ENCODE measurements at places on chromosomes 1 and 21. TPM values are rescaled to one million over a fixed set of nuclear protein-coding genes. Genes with fewer than 3 reads are reported as not detected.

HOOK1 gene
- 31.4 TPM for total RNA-seq

- DNase-seq, result no peak
Measured at GRCh38 chr21:32887026-32887425, 115.5 kb upstream of the PAXBP1 start.

GRCh38 chr1:160945079-160945478, 9.5 kb downstream of the ITLN2 start:
- no peak for DNase-seq

GRCh38 chr1:165960136-165960535, 132.7 kb downstream of the UCK2 start:
- DNase-seq, result no peak

DNA sequence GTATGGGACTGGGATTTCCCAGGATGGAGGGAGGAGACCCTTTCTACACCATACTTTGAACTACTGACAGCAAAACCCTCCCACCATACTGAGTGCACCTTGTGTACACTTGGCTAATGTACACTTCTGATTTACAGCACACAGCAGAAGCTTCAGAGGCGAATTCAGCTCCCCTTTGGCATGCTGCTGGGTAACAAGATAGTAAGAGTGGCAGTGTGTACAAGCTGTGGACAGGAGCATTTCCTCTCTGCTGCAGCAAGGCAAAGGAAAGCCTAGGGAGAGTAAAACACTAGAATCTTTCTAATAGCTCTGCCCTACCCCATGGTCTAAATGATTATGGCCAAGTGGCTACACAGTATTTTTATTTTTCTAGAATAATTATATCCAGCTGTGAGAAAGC, 83.9 kb upstream of the ARTN start:
- DNase-seq, result no peak

DNA sequence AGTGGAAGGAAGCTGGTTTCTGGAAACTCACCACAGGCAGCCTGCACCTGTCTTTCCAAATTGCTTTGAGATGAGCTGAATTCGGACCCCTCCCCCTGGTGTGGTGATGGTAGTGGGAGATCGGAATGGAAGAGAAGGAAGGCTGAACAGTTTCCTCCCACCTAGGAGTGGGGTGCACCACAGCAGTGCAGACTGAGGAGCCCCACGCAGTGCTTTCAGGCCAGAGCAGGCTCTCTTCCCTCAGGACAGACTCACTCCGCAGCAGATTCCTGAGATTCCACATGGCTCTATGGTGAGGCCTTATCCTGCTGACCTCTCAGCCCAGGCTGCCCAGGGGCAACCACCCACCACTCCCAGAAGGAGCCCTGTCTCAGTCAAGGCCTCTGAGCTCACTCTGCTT, 80.9 kb downstream of the ATP1A1 start:
- no peak for DNase-seq

GJC2 gene
- total RNA-seq, result 0.35 TPM

DNA sequence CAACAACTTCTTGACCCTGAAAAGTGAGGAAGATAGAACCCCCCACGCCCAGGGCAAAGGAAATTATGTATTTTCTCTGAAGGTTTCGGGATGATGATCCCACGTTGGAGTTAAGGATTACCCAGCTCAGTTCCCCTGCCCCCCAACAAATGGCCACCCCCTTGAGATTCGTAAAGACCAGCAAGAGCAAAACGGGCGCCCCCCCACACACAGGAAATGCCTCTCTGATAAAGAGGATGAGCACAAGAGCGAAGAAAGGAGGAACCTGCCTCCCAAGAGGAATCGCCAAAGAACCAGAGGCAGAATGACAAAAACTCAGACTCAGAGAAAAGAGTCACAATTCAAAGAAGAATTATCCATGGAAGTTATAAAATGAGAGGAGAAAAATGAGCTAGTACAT, 576.9 kb downstream of the MATN1 start:
- no peak for DNase-seq

DNA sequence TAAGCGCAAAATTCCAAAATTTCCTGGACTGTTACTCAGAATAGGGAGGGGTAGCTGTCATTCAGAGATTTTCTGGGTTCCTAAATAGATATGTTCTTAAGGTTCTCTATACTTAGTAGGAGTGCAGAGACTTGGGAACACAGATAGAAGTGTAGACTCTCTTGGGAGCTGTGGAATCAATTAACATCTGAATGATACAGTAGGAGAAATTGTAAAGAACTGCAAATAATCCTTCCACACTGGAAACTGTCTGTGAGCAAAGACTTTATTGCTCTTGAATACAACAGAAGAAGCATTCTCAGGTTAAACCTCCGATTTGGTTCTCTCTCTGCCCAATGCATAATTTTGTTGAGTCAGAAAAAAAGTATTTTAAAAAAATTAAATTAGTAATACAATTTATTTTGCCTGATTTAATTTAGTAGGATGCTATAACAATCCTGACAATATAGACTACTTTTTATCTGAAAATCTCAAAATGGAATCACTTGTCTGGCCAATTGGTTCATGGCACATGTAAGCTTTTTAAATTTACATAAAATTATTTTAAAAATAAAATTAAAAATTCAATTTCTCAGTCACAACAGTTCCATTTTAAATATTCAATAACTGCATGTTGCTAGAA, 1754.3 kb downstream of the PLA2G4A start:
- no peak for DNase-seq

DNA sequence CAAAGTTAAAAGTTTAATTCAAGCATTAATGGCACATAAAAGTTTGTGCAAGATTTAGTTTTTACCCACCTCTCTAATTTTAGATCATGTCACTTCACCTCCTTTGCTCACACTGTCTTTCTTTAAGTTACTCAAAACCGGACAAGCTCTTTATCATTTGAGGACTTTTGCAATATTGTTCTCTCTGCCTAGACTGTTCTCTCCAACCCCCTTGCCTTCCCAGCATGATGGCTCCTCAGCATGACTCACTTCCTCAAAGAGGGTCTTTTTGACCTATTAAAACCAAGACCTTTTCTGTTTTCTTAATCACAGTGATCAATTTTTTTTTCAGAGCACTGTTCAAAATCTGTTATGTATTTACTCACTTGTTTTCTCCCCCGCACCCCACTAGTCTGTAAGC, 61.3 kb downstream of the XKR8 start:
- no peak for DNase-seq

OR10J4 gene
- total RNA-seq, result not detected

TSNAX gene
- total RNA-seq, result 13.0 TPM

GRCh38 chr1:150613061-150613920, 16.1 kb downstream of the ENSA start:
- DNase-seq, result no peak

DNA sequence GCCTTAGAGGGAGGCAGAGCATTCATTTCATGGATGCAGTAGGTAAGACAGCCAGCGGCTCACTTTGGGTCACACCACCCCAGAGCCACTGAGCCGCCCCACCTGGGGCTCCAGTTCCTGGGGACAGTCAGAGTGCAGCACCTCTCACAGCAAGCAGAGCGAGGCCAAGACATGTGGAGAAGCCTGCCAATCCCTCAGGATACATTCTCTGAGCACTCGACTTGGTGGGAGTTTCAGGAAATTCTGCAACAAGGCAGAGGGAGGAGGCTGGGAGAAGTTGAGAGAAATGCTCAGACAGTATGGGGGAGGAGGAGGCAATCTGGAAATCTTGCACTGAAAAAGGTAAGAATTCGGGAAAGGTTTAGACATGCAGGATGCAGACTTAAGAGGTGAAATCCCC, 60.8 kb upstream of the WLS start:
- no peak for DNase-seq

VWA1 gene
- 48.8 TPM for total RNA-seq

GRCh38 chr1:234040446-234041317, 136.2 kb downstream of the SLC35F3 start:
- no peak for DNase-seq

CELA3B gene
- total RNA-seq, result 21,242 TPM

SNX27 gene
- total RNA-seq, result 16.9 TPM

- no peak for DNase-seq
Measured at GRCh38 chr21:37593015-37593414, 226.4 kb downstream of the DYRK1A start.

- no peak for DNase-seq
Measured at GRCh38 chr1:56798053-56798471, 21.1 kb downstream of the FYB2 start.

ST6GALNAC5 gene
- total RNA-seq, result 2.0 TPM

DNA sequence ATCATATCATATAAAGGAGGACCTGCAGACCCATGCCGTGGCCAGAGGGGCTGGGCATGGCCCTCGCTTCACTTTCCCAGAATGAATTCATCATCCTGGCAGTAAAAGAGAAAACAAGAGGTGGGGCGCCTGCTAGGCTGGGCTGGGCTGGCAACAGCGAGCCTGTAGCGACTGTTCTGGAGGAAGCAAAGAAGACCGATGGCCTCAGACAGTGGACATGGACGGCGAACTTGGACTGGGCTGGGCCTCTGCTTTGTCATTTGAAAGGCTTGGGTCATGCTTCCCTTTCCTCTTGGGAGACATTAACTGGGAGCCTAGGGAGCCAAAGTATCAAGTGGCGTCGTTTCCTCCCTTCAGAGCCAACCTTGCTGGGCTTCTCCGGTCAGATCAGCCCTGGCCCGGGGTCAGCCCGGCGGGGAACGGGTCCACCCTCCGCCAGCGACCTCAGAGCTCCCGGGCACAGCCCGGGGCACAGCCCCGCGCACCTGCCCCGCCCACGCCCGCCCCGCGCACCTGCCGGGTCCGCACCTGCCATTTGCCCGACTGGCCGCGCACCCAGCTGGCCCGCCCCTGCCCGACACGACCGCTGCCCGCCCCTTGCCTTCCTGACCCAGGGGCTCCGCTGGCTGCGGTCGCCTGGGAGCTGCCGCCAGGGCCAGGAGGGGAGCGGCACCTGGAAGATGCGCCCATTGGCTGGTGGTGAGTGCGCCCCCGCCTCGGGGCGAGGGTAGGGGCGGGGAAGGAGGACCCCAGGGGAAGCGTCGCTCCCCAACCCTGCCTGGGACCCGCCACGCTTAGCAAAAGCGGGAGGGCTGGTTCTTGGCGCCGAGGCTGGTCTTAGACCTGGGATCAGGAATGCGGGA, at the start of gene FAM3B:
FAM3B (plus strand) TSS at position 602 of the 863 bp plus-strand sequence; CDS start at position 681, 79 bp downstream.
- peak; percentile 79 for DNase-seq

GRCh38 chr1:167057241-167057688, 32.9 kb downstream of the GPA33 start:
- DNase-seq, result no peak

- peak; percentile 90 for DNase-seq
Measured at GRCh38 chr1:203769505-203770343, 4.7 kb downstream of the LAX1 start.

DNA sequence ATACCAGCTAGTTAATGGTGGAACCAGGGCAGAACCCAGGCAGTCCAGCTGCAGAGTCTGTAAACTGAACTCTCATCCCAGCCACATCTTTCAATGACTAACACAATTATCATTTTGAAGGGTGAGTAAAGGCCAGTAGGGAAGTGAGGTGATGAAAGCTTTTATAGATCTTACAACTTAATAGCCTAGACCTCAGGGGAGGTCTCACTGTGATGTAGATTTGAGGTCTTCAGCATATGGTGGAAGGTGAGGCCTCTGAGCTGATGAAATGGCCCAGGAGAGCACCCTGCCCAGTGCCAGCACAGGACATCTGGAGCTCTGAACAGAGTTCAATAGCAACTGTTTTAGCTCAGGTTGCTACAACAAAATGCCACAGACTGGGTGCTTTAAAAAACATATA, 44.8 kb upstream of the POU2F1 start:
- no peak for DNase-seq

GPX7 gene
- 14.6 TPM for total RNA-seq

DNA sequence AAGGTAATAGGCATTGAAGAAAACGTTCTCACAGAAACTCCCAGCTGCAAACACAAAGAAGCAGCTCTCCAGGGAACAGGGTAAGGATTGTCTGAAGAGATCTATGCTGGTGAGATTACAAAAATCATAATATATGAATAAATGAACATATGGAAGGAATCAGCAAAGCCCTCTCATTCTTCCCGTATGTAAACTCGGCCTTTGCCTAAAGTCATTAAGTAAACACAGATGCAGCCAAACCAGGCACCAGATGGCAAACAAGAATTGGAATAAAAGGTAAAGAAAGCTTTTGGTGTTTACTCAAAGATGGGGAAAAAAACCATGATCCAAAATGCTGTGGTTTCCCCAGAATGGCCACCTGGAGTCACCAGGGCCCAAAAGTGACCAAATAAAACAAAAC, 76.6 kb upstream of the HOOK1 start:
- DNase-seq, result no peak

NR0B2 gene
- 8.0 TPM for total RNA-seq

DNA sequence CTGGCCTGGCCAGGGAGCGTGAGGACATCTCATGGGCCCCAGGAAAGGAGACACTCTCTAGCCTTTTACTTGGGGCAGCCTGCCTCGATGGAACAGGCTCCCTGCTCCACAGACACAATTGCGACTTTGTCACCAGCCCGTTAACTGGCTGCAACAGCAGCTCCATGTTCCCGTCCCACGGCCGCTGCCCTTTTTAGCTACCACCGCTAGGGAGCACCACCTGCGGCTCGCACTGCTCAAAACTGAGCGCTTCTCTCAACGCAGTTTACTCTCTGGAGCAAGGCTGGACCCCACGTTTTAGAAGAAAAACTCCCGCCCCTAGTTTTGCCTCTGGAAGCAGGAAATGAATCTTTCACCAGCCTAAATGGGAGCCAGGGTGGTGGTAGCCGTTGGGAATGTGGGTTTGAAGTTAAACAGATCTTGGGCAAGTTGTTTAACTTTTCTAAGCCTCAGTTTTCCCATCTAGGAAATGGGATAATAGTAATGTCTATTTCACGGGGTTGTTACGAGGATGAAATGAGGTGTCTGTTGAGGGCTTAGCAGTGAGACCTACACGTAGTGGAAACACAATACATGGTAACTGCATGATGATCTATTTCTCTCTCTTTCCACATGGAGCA, 3.5 kb upstream of the LRRC38 start:
- no peak for DNase-seq

DNA sequence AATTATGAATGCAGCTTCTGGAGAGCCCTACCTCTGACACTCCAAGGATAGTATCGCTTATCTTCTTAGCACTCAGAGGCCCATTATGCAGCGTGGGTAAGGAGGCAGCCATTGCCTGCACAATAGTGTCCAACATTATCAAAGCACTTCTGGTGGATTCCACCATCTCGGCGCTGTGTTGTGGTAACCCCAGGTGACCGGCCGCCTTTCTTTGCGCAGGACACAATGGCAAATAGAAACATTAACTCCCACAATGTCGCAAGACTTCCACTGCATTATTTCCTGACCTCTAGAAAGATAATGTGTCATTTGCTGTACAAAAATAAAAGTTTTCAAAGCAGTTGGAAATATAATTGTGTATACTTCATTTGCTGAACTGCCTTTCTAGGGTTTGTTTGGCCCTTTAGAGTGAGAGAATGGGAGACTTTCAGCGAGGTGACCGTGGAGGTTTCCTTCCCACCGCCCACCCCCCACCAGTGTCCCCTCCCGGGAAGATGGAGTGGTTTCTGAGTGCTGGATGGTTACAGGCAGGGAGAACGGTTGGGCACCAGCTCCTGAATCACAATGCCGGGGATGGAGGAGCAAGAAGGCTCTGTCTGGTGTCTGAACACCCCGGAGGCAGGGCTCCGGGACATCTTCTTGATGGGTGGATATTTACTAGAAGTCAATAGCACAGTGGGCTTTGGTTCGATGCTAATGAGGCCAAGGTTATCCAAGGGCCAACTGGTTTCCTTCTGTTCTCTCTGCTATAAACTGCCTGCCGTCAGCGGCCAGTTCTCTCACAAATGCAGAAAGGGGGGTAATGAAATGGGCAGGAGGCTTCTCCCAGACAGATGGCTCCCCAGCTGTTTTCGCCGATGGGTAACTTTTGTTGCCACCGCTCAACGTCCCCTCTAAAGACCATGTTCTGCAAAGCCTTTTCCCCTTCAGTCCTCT, 215.4 kb upstream of the PROX1 start:
- no peak for DNase-seq

- no peak for DNase-seq
Measured at GRCh38 chr21:34097442-34097841, 24.1 kb downstream of the MRPS6 start.

AXDND1 gene
- 0.26 TPM for total RNA-seq

Data from pancreas (tissue), 10 donors.